ENCODE measurements at places on chromosomes 12 and 14. TPM values are rescaled to one million over a fixed set of nuclear protein-coding genes. Genes with fewer than 3 reads are reported as not detected.

Gene CIT
- total RNA-seq: 1.1 TPM

Gene RPGRIP1
- total RNA-seq: 0.60 TPM

Gene KRT80
- total RNA-seq: not detected

Gene OTOGL
- total RNA-seq: 0.38 TPM

Gene OAS3
- 5.7 TPM for total RNA-seq

Gene PLA2G1B
- not detected for total RNA-seq

Gene KRT75
- not detected for total RNA-seq

GRCh38 chr12:9404469-9405260 is 196.5 kb upstream of the PZP start:
- no peak for DNase-seq

- no peak for DNase-seq
Measured at GRCh38 chr14:68497011-68497410, 295.9 kb downstream of the ZFP36L1 start.

GRCh38 chr14:56131865-56132833 is 13.9 kb downstream of the PELI2 start:
- DNase-seq: peak; percentile 59

DNA sequence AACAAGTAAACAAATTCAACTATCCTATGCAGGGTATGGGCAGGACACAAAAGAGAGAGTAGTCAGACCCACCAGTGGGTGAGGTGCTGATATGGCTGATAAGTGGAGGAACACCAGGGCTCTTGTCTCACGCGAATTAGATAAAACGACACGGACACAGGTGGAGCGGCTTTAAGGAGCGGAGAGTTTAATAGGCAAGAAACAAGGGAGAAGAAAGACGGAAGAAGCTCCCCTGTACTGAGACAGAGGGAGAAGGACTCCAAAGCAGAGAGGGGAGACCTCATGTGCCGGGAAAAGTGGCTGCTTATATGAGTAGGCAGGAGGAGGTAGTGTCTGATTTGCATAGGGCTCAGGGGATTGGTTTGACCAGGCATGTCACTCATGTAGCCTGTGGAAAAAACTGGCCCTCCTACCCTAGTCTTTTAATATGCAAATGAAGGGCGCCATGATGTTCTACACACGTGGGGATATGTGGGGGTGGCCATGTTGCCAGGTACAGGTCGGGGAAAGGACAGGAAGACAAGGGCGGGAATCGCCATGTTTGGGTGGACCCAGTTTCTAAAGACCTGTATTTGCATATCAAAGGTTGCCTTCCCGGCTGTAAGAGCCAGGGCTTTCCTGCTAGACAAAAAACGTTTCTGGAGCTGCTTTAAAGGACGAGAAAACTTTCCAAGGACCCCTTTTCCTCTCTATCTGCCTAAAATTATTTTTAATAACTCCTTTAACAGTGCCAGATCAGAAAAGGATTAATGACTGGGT is 28.8 kb downstream of the RPGRIP1 start:
- DNase-seq: no peak

DNA sequence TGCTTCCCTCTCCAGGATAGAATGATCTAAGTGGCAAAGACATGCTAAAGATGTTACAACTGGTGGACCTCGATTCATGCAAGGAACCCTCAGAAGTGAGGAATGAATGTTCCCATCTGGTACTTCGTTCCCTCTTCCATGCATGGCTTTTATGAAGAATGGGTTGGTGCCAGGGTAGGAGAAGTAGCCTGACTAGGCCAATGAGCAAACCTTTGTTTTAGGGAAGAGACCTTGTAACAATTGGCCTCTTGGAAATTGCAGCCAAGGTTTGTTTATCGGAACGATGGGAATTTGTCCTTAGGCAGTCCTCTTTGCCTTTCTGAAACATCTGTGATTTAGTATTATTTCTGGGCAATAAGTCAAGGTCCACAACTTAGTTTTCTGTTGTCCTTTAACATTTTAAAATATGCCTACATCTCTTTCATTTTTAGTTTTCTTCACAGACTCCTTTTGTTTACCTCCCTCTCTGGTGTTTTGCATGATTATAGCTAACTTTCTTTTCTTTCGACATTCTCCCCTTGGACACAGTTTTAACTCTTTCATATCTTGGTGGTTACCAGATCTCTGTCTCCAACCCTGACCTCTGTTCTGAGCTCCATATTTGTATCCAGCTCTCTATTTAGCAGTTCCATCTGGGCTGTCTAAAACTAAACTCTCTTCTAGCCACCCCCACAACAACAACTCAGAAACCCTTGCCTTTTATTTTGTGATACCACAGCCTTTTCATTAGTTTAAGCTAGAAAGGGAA is 70.0 kb downstream of the DIP2B start:
- DNase-seq: no peak

DNA sequence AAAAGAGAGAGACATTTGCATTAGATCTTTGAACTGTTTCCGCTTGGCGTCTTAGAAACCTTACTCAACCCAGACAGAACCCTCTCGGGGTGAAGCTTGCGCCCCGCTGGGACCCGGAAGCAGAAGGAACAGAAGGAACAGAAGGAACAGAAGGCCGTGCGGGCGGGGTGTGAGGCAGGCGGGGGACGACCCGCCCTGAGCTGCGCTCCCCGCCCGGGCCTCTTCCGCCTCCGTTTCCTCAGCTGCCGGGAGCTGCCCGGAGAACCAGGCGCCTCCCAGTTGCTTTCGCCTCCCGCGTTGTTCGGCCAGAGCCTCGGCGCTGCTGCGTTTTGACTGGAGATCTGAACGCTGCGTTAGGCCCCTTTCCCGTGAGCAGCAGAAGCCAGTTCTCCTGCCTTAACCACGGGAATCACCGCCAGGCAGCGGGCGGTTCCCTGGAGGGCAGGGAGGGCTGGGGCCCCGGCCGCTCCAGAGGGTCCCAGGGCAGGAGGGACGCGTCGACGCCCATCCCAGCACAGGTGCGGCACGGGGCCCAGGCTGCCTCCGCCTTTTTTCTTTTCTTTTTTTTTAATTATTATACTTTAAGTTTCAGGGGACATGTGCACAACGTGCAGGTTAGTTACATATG is 19.3 kb upstream of the MMP17 start:
- DNase-seq: no peak

DNA sequence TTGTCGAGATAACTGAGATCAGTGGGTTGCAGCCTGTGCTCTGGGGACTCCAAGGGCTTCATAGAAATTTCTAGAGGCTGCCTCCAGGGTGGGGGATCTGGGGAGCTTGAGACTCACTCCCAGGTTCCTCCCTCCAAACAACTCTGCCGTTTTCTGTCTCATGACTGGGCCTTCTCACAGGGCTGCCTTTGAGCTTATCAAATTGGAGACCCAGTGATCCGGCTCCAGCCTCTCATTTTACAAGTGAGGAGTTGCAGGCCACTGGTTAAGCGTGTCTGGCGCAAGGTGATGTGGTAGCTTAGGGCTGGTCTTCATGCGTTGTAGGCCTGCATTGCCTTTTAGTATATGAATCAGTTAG is 85.8 kb downstream of the SLC25A47 start:
- no peak for DNase-seq

DNA sequence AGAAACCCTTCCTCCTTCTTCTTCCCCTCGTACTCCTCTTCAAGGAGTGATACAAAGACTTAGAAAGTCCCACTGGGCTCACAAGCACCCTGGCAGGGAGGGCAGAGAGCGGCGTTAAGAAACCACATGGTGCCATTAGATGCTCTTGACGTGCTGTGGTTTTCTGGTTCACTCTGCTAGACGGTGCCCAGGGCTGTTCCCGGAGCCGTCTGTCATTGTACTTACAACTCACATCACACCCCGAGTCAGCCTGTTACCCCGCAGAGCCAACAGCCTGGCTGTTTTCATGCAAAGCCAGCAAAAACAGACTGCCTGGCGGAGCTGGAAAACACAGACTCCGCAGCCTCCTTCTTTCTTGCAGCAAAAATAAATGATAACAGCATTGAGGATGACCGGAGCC is 232.6 kb upstream of the TBX3 start:
- DNase-seq: no peak

- DNase-seq: no peak
Measured at GRCh38 chr14:95998656-95999055, 40.5 kb upstream of the C14orf132 start.

DNA sequence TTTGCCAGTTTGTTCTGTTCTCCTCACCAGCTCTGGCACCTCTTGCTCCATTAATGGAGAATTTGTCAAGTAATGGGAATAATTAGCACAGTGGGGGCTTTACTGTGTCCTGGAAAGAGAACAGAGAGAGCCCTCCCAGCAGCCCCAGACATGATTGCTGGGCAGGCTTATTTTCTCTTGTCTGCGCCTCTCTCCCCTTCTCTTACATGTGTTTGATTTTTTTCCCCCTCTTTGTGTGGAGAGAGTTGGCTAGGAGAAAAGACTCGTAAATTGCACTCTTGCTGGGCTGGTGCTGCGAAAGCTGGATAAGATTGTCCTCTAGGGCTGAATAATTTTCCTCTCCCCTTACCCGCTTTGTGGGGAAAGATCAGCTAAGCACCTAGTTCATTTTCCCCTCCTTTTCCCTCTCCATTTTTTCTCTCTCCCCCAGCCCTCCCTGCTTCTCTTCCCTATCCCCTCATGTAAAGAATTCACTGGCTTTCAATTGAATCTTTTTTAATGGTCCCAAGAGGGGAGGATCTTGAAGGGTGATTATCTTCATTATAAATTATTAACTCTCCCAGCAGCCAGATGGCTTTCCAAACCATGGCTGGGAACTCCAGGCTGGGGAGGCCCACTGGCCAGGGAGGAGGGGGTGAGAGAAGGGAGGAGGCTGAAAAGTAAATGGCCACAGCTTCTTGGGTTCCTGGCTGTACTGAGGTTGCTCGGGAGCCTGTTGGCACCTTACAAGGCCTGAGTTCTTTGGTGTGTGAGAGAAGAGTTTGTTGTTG is 62.2 kb downstream of the NRXN3 start:
- no peak for DNase-seq

DNA sequence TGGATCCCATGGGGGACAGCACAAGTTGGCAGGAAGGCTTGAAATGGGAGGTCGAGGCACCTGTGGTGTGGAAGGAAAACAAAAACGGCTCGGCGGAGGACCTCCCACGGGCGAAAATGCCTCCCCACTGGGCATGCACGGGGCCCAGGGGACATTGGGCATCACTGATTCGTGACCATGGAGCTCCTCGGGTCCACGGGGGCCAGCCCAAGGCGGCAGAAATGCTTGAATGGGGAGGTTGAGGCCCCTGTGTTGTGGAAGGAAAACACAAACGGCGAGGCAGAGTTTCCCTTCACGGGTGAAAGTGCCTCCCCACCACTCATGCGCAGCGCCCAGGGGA is 376.0 kb downstream of the ALG10 start:
- peak; percentile 53 for DNase-seq

GRCh38 chr12:131364903-131365820 is 345.7 kb upstream of the SFSWAP start:
- no peak for DNase-seq

DNA sequence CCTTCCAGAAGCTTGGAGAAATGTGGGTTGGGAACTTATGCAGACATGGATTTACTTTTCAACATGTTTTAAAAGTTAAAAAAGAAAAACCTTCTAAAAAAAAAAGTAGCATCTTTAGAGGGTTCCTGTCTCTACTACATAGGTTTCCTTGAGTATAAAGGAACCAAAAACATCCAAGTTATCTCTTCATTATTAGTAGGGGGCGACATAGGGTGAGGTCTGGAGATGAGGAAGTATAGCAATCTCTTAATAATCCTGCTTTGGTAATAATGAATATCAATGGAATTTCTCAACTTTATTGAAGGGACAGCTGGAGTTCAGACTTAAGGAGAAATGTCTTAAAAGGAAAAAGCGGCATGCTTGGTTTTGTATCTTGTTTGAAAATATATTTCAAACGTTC is 6.5 kb upstream of the PLXNC1 start:
- no peak for DNase-seq

GRCh38 chr12:131592972-131593371 is 117.9 kb upstream of the SFSWAP start:
- DNase-seq: no peak

DNA sequence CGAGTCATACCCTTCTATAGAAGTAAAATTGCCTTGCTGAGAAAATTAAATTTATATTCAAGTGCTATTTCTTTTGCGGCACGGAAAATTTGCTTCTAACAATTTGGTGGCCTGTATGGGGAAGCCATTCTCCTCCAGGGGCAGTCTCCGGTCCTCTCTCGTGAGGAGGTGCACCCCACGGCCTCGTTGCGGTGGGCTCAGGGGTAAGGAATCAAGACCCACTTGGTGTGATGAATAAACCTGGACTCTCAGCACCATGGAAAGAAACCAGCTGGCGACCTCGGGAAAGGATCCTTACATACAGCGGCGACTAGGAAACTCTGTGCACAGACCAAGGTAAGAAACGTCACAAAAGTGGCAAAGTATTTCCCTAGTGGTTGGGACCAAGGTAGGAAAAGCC is 252.9 kb downstream of the DPY19L2 start:
- DNase-seq: peak; percentile 63

GRCh38 chr14:49314737-49315136 is 271.4 kb downstream of the RPS29 start:
- no peak for DNase-seq

- DNase-seq: peak; percentile 96
Measured at GRCh38 chr14:102304611-102305506, at the start of gene MOK. TSS of gene MOK (minus strand) at chr14:102305164. CDS start at chr14:102304968, 196 bp downstream.

- DNase-seq: peak; percentile 76
Measured at GRCh38 chr14:68807148-68807600, 14.3 kb upstream of the ZFP36L1 start.

DNA sequence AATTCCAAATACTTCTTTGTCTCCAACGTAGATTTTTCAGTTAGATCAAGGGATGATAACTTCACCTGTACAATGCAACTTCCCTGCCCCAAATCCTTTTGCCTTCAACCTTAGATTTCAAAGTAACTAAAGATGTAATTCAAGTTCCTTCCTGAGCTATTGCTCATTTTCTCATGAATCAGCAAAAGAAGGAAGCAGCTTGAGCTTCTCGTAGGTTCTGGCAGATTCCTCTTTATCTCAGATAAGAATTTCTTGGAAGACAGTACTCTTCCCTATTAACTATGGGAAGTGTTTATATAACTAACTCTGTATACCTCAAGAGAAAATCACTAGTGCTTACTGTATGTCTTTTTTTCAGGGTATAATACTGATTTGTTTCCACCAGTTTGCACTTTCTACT is 203.8 kb downstream of the RASSF9 start:
- DNase-seq: no peak

DNA sequence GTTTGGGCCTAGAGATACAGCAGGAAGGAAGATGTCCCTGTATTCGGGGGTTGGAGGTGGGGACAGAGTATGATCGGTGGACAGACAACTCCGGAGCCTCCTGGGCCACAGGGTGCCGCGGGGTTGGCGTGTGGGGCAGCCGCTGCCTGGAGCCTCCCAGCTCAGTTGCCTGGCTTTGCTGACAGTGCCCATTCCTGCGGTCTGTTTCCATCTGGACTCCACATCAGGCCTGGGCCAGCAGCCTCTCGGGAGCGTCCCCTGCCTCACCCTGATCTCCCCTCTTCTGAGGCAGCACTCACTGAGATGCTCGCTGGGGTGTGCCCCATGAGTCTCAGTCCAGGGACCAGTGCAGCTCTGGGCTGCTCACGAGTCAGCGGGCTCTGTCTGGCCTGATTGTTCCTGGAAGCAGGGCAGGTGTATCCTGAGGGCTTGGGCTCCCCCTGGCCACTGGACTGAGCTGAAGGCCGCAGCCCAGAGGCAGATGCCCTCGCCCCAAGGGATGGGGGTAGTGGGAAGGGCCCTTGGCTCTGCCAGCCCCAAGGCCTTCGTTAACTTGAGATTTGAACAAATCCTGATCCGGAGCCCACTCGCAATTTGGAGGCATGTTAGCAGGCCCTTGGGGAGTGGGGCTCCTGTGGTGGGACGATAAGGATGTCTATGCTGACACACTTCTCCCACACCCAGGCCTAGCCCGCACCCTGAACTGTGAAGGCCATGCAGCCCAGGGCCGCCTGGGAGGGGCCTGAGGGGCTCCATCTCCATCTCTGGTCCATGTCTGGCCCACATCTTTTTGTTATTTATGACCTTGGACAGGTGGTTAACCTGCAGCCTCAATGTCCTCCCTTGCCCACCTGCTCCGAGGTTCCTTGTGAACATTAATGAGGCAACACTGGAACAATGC is 7.5 kb downstream of the HIP1R start:
- DNase-seq: no peak

Data from Right ventricle myocardium inferior (tissue), 1 donor.